ENCODE measurements at places on chromosomes 4 and X.

- no peak for DNase-seq
These were observed 55.3 kb upstream of the HPSE start for GRCh38 chr4:83389756-83390505.

GRCh38 chrX:151174581-151175282 lies 1.7 kb upstream of the GPR50 start:
- DNase-seq: no peak

GRCh38 chrX:48492293-48492910 lies 16.4 kb upstream of the PORCN start:
- no peak for DNase-seq

- DNase-seq: no peak
These were observed 133.8 kb downstream of the LDB2 start for GRCh38 chr4:16764622-16765021.

DNA sequence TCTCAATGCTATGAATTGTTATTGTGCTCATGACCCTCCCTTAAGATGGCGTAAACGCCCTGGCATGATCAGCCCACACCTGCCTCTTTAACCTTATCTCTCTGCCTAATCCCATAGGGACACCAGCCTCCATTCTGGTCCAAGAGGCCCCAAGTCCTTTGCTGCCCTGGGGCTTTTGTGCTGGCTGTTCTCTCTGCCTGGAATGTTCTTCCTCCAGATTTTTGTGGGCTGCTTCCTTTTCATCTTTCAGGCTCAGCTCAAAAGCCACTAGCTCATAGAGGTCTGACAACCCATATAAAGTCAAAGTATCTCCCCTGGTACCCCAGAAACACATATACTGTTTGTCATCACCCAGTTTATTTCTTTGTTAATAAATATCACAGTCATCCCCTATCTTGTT lies 42.4 kb downstream of the APLN start:
- DNase-seq: no peak

- no peak for DNase-seq
These were observed 245.1 kb downstream of the PPP3CA start for GRCh38 chr4:101102114-101102742.

DNA sequence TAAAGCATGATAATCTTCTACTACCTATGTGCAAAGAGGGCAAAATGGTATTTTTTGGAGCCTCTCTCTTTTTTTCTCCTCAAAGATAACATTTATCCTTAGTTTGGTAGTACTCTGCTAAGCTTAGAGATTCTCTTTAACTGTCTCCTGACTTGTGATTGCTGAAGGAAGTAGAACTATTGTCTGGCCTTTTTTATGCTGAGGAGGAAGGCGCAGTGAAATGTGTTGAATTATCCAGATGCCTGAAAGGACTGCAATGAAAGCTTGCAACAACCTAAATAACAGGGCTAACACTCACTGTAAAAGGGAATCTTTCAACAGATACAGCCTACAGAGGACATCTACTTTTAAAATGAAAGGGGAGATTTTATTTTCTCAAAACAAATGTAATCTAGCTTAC lies 59.5 kb upstream of the CCDC160 start:
- DNase-seq: no peak

DNA sequence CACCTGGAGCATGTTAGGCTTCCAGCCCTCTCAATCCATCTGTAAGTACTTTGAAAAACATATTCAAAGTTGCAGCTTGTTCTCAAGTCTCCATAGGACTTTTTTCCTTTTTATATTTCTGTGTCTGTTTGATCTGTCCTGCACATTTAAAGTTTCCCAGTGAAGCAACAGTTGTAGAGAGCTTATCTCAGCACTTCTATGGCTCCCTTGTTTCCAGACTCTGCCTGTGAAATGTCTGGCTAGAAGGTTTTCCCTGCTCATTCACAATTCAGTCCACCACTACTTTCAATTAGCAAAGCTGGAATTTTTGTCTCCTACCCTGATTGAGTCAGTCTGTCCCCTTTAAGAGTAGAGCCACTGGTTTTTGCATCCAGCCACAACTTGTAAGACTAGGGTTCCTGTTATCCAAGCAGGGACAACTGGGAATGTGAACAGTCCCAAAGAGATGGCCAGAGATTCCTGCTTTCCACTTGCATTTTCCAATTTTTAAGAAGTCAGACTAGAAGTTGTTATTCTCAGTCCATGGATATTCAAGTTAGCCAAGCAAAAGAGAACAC lies 116.1 kb downstream of the GASK1B start:
- DNase-seq: no peak

DNA sequence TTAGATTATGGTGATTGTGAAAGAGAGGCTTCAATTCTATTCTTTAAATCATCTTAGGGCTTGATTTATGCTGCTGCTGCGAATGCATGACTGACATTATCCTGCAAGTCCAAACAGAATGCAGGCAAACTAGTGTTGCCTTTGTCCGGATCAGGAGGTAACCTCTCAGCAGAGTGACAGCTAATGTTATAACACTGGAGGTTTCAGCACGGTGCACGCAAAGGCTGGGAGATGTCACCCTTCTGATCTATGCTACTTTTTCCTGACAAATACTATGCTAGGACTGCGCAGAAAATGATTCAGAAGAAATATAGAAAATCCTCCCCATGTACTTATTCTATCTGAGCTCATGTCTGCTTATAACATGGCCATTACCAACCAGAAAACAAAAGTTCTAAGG lies 48.2 kb downstream of the ANOS1 start:
- DNase-seq: no peak

GRCh38 chrX:148495176-148495575 lies 5.2 kb upstream of the AFF2 start:
- no peak for DNase-seq

GRCh38 chrX:12988797-12989196 lies 13.9 kb downstream of the TMSB4X start:
- no peak for DNase-seq

DNA sequence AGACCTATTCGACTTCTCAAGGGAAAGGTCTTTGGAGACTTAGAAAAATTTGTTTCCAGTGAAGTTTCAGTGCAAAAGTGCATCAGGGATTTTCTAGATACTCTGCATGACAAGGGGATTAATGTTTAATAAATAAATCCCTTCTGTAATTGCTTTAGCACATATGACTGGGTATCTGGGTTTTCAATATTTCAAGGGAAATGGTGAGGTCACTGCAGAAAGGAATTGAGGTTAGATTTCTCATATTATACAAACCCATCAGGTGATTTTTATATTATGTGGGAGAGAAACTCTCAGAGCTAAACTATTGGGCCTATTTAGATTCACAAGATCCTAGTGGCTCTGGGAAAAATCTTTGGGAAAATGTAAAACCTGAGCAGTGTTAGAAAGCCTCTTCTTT lies 48.3 kb upstream of the SLC4A4 start:
- no peak for DNase-seq

GRCh38 chr4:21819086-21819485 lies 129.5 kb downstream of the KCNIP4 start:
- no peak for DNase-seq

DNA sequence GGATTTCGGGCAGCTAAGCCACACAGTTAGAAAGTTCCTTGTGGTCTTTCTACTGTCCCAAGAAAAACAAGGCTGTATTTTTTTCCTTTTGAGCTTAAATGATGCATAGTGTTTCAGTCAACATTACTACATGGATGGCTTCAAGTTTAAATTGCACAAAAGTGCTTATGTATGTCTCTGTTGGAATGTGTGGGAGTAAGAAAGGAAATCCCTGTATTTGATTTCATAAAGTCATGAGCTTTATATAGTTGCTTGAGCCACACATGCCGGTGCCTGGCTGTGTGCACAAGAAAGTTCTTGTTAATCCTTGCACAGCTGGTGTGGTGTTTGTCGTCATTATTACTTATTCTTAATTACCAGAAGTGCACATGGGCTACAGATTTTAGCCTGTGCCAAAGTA lies 262.2 kb downstream of the ARHGAP10 start:
- no peak for DNase-seq

DNA sequence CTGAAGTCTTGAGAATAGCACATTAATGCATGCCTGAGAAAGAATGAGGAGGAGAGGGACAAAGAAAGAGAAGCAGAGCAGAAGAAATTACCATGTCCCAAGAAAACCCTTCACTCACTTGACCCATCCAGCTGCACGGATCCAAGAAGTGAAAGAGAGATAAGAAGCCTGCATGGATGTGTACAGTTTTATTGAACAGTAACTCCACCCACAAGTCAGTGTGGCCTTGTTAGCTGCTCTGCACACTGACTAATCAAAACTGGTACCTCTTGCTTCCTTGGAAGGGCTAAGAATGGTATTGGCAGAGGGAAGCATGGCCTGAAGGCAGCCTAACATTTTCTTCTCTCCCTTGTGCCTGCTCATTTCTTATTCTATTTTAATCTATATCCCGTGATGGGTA lies 163.9 kb downstream of the SLC7A11 start:
- DNase-seq: no peak

- no peak for DNase-seq
These were observed 26.9 kb upstream of the WWC2 start for GRCh38 chr4:183072176-183072575.

- DNase-seq: no peak
These were observed 89.0 kb upstream of the MAPK10 start for GRCh38 chr4:86448871-86449270.

DNA sequence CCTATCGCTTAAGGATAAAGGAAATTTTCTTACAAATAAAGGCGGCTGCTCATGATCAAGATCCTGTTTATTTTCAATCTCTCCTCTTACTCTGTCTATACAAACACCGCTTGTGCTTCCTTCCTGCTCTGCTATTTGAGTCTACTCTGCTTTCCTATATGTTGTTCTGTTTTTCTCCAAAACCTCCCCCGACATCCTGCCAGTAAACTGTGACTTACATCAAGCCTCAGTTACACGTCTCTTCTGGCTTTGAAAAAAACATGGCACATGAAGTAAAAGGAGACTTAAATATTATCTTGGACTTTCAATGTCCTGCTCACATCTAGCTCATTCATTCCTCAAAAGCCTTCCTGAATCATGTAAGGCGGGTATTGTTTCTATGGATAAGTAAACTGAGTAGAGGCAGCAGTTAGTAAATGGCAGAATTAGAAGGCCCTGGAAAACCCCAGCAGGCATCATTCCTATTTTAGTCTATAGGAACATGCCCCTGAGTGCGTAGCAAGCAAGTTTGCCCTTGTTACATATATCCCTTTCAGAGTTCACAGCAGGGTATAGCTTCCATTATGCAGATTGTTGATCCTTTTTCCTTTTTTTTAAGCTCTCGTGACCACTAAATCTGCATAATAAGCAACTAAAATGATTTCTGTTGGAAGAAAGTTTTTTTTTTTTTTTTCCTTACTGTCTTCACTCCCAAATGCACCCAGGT lies 280.1 kb downstream of the RAPGEF2 start:
- DNase-seq: no peak

GRCh38 chr4:175784986-175785525 lies 27.0 kb downstream of the GPM6A start:
- no peak for DNase-seq

DNA sequence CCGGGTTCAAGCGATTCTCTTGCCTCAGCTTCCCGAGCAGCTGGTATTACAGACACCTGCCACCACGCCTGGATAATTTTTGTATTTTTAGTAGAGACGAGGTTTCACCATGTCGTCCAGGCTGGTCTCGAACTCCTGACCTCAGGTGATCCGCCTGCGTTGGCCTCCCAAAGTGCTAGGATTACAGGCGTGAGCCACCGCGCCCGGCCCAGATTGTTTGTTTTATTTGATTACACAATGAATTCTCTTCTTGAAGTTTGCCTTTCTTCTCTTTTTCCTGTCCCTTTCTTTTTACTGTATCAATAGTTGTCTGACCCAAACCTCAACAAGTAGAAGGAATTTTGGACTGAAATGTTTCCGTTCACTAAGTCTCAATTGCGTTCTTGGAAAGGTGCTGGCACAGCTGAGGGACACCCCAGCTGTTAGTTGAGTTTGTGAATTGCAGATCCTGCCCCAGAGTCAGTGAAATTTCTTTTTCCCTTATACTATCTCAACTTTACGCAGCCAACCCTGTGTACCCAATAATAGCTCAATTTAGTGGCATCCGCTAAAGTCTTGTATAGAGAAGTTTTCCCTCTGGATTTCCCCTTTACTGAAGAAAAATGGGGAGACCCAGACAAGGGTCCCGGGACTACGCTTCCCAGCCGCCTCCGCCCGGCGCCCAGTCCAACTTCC lies 639 bp upstream of the MTM1 start:
- no peak for DNase-seq

DNA sequence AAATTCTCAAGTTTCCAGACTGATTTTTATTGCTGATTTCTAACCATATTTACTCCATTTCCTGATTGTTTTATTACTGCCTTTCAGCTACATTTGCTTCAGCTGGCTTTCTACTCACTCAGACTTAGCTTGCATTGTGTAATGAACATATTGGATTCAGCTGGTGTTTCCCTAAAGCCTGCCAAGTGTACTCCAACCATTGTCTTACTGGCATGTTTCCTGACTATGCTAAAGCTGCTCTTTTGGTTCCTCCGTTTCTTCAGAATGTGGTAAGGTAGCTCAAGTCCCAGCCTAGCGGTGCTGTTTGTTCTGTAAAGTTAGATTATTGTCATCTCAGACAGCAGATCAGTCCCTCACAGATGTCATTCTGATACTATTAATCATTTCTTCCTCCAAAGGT lies 53.1 kb upstream of the GLRA2 start:
- DNase-seq: no peak

- DNase-seq: no peak
These were observed 94.8 kb upstream of the PSAPL1 start for GRCh38 chr4:7529368-7530080.

- no peak for DNase-seq
These were observed 2381.1 kb upstream of the AGA start for GRCh38 chr4:179823342-179823741.

DNA sequence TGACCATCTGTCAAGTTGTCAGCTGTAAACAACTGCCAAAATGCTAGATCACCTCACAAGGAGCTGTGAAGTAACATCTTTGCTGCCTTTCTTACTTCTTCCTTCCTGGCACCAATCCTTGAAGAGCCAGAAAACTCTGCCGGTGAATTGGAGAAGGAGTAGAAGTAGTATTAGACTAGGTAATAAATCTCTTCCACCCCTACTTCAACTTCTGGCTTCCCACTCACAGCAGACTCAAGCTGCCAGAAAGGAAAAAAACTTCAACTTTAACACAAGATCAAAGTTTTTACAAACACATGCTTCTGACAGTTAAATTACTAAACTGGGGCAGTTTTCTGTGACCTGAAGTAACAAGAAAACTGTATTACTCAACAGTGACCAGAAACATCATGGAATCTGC lies 164.7 kb upstream of the SLC7A11 start:
- DNase-seq: no peak

DNA sequence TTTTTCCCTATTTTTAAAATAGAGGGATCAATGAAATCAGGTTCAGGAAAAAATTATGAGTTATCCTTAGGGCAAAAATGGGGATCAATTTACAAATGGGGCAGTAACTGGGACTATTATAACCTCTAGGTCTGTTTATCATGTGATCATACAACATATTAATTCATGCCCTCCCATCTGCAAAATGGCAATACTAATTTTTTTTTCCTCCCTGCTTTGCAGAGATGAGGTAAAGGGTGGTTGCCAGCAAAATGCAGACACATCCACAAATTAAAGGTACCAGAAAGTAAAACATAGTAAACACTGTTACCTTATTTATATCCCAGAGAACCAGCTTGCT lies 467 bp downstream of the HSD17B11 start:
- DNase-seq: peak; percentile 10

- no peak for DNase-seq
These were observed 40.0 kb upstream of the IRF2 start for GRCh38 chr4:184514121-184514988.
